ENCODE measurements at places on chromosomes 1 and 21.
A peak's percentile ranks its signal among the peaks of the same experiment; 100 is the strongest.

GRCh38 chr1:114988095-114988494, 41.5 kb upstream of the TSHB start:
- no peak for DNase-seq

DNA sequence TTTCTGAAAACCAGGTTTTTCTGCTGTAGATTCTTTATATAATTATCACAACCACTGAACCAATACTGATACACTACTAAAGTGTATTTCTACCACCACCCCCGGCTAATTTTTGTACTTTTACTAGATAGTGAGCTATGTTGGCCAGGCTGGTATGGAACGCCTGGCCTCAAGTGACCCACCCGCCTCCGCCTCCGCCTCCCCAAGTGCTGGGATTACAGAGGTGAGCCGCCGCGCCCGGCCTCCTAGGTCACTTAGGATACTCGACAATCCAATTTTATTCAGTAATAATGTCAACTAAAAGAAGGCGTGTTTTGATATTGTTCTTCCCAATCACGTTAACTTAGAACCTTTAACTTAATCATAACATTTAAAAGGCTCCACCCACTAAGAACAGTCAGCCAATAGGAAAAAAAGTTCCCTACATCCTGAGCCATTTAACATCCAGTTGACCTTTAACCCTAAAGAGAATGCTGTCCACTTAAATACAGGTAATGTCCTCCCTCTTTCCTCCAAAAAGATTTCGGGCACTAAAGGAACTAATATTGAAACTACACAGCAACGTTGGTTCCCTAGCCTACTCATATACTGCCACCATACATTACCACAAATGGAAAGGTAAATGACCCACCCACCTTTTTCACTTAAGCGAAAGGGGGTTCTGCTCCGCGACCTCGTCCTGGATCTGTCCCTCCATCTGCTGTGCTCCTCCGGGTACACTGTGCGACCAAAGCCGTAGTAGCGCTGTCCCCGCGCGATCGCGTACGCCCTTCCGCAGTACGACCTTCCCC, 1.2 kb downstream of the RSRP1 start:
- DNase-seq, result peak; percentile 49

- DNase-seq, result no peak
Measured at GRCh38 chr21:46319186-46319585, 4.5 kb downstream of the C21orf58 start.

GRCh38 chr1:162381383-162381782, at the start of gene C1orf226:
TSS of gene C1orf226 (plus strand) at chr1:162381728. CDS start at chr1:162381902, 174 bp downstream.
- DNase-seq, result peak; percentile 17

DNA sequence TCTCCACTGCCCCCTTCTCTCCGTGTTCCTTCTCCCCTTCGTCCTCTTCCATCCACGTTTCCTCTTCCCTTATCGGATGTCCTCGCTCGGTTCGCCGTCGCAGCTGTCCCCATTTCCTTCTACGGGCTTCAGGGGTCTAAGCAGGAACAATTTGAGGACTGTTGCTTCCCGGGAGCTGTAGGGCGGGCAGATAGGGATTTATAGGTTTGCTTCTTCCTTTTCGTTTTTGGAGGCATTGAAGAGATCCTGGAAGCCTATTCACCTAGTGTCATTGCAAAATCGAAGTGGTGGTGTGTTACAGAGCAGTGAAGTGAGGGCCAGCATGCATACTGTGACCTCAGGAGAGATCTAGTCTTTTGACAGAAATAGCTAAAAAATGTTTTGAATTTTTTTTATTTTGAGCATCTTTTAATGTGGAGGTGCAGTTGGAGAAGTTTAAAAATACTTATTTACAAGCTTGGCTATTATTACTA, 897 bp downstream of the ZYG11B start:
- DNase-seq, result no peak

DNA sequence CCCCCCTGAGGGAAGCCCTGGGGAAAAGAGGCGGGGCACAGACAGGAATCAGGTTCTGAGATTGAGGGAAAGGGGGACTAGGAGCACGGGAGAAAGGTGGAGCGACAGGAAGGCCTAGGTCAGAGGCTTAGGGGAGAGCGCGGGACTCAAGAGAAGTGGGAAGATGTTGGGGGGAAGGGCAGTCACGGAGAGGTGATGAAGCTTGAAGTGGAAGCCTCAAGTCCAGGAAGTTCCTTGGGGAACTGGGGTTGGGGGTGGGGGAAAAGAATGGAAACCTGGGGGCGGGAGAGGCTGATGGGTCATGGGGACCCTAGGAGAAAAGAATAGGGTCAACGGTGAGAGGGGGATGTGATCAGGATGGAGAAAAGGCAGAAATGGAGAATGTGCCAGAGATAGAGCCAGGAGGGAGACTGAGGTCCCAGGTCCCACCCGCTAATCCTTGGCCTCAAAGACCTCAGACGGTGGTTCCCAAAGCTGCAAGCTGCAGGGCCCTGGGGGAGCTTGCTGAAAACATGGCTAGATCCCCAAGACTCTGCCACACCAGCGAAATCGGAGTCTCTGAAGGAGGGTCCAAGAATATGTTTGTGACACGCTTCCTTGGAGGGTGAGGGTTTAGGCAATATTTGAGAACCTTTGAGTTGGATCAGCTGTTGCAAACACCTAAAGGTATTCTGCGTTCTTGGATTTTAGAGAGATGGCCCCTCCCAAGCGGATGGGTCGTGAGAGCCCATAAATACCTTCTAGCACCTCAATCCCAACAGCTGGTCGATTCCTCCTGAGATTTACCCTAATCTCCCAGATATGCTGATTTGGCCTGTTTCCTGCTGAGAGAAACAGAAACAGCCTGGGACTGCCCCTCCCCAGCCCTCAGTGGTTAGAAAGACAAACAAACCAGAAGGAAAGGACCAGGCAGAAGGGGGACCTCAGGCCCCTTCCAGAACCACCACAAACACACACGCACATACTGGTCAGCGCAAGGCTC, 3.6 kb downstream of the C1orf232 start:
- no peak for DNase-seq

GRCh38 chr1:209249280-209249670, 334.2 kb upstream of the CAMK1G start:
- DNase-seq, result no peak

- no peak for DNase-seq
Measured at GRCh38 chr1:99445486-99445885, 181.2 kb downstream of the PLPPR4 start.

- DNase-seq, result no peak
Measured at GRCh38 chr1:116875391-116875790, 34.3 kb upstream of the PTGFRN start.

- no peak for DNase-seq
Measured at GRCh38 chr1:180234369-180235076, 4.5 kb downstream of the LHX4 start.

- DNase-seq, result no peak
Measured at GRCh38 chr1:155977690-155978324, 540 bp downstream of the ARHGEF2 start.

DNA sequence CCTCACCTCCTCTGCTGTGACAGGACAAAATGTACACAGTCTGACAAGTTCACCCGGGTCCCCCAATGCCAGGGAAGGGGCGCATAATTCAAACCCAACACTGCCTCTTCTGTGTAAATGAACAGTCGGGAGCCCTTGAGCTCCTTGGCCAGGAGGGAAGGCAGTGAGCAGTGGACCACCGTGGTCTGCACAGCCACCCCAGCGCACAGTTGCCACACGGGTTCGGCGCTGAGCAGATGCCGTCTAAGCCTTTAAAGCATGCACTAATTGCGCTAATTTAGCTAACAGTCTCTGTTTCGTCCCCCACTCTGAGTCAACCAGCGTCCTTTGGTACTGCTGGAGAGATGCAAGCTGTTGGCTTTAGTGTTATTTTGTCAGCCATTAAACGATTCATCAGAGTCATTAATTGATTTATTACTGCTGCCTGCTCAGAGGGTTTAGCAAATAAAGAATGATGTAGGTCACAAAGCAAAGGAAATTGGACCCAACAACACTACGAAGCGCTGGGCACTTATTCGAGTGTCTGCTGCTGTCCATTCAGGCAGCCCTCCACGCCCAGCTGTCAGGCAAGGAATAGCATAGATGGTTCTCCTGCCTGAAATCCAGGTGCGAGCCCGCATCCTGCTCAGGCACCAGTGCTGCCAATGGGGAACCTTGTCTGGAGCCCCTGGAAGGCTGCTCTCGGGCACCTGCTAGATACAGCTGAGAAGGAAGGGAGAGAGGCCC, 91.5 kb downstream of the MRPL37 start:
- no peak for DNase-seq

- DNase-seq, result no peak
Measured at GRCh38 chr1:177923441-177923840, 46.4 kb downstream of the SEC16B start.

DNA sequence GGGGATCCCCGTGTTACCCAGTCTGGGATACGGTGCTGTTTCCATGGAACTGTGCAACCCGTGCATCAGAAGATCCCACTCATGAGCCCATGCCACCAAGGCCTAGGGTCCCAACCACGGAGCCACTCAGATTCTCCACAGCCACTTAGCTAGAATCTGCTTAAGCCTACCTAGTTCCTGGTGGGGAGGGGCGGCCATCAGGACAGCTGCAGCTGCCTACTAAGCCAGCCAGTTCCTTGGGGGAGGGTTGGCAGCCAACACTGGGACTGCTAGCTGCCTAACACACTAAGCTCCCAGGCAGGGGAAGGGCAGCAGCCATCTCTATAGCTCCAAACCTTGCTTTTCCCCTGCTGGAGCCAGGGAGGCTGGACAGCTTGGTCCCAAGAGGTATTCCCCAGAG, 549.2 kb upstream of the BRINP3 start:
- DNase-seq, result no peak

DNA sequence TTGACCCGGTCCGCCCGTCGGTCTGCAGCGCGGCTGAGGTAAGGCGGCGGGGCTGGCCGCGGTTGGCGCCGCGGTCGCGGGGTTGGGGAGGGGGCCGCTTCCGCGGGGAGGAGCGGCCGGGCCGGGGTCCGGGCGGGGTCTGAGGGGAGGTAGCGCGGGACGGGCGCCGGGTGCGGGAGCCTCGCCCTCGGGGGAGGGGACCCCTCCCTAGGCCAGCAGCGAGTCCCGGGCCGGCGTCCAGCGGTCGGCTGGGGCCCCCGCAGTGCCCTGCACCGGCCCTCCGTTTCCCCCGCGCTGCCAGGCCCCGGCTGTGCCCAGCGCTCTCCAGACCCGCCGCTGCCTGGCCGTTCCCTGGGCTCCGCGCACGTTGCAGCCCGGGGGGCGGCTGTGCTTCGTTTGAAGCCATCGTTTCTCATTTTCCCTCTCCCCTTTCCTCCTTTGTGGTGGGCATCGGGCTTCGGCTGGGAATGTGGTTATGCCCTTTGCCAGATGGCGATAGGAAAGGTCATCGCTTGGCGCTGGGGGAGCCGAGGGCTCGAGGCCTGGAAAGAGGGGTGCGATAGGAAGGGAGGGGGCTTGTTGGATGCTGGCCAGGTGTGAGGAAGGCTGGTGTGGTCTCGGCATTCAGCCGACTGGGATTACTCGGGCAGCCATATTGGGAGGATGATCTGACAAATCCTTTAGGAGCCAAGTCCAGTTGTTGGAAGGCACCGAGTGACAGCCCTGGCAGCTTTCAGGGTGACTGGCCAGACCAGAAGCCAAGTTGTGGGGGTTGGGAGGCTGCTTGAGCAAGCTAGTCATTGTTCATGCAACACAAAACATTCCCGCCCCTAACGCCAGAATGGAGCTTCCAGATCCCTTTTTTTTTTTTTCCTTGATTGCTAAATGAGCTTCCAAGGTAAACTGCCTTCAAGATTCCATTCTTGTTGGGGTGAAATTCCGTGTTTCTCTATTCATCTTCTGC, 753 bp downstream of the KIF1B start:
- DNase-seq, result peak; percentile 49

- no peak for DNase-seq
Measured at GRCh38 chr21:27001526-27001925, 34.6 kb upstream of the ADAMTS5 start.

GRCh38 chr1:5709461-5709975, 282.7 kb downstream of the NPHP4 start:
- no peak for DNase-seq

- DNase-seq, result no peak
Measured at GRCh38 chr1:205013683-205014367, 29.2 kb upstream of the CNTN2 start.

DNA sequence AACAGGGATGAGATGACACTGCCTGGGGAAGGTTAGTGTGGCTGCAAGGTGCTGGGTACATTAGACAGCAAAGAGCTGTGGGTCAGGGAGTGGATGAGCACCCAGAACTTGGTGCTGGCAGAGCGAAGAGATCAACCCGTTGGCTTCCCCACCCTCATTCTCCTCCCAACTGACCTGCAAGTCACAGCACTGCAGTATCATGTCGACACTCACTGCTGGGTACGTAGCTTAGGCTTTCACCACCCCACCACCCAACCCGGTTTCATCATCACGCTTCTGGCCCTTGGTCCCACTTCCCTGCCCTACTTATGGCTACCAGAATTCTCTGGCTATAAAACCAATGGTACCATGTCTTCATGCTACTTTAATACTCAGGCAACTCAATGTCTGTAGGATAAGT, 73.6 kb upstream of the LYST start:
- no peak for DNase-seq

GRCh38 chr1:40710581-40711315, 19.2 kb downstream of the NFYC start:
- DNase-seq, result no peak

GRCh38 chr1:209646558-209646957, 5.7 kb downstream of the LAMB3 start:
- DNase-seq, result no peak

- no peak for DNase-seq
Measured at GRCh38 chr1:62333441-62333840, 14.2 kb upstream of the KANK4 start.

DNA sequence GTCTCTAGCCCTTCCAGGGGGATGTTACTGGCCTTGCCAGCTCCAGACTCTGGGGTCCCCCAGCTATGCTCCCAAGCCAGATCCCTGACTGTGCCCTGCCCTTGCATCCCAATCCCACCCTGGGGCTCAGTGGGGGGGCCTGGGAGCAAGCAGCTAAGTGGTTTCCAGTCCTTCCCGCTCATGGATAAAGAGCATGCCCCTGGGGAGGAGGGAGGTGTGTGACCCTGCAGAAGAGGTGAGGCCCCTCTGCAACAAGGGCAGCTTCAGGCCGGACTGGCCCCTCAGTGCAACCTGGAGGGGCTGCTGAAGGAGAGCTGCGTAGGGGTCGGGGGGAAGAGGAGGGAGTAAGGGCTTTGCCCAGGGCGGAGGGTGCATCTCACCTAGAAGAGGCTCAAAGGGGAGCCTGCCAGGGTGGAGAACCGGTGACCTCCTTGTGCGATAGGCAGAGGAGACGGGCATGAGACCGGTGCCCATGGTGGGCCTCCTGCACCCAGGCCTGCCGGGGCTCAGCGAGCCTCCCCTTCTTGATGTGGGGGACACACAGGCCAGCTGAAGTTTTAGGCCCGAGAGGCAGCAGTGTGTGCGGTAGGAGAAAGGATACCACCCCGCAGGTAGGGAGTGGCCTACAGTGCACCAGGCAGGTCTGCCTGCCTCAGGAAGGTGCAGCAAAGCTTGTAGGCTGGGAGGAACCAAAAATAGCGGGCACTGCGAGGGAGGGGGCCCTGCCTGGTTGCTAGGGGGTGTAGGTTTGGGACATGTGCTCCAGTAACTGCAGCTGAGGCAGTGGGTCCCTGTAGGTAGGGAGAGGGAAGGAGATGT, 3.1 kb downstream of the OBSCN start:
- DNase-seq, result no peak

Measured in A549 (cell line).